ENCODE measurements at places on chromosomes 13 and 19.
A peak's percentile ranks its signal among the peaks of the same experiment; 100 is the strongest.

DNA sequence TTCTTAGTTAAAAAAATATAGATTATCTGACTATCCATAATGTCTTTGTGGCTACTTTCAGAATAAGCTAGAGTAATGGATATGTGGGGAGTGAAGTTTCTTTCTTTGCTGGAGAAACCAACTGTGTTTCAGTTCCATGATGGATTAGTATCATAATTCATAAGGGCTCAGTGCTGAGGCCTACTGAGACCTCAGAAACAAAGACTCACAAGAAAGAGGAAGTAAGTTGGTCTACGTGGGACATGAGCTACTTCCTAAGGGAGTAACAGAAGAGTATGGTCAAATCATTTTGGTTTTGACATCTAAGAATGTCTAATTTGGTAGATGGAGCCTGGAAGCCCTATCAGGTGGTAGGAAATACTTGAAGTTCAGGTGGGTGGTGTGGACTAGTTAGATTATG lies 99.0 kb upstream of the HTR2A start:
- DNase-seq, result no peak

GRCh38 chr19:45125360-45125759 lies 32.4 kb downstream of the PPP1R37 start:
- DNase-seq, result no peak

- DNase-seq, result no peak
These were observed 605 bp upstream of the A1BG start for GRCh38 chr19:58353717-58354477.

DNA sequence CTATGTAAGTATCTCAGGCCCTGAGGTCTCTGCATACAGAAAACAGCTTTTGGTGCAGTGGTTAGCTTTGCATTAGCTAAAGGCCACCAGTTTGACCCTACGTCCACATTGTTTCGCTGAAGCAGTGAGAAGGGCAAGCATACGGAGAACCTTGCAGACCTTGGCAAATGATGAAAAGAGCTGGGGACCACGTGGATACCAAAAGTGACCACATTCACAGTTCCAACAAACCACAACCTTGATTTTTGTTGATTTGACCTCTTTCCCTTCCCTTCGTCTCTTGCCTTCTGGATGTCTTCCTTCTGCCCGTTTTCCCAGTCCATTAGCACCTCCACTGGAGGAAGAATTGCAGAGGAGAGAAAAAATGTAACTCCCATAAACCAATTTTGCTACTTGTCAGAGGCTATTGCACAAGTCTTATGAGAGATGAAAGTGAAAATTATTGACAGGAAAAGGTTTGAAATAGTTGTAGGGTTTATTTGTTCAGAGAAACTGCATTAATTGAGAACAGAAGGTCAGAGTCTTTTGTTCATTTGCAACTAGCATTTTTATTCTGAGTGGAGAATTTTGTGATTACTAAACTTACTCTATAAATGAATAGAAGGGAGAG lies 293.9 kb upstream of the HTR2A start:
- DNase-seq, result no peak

DNA sequence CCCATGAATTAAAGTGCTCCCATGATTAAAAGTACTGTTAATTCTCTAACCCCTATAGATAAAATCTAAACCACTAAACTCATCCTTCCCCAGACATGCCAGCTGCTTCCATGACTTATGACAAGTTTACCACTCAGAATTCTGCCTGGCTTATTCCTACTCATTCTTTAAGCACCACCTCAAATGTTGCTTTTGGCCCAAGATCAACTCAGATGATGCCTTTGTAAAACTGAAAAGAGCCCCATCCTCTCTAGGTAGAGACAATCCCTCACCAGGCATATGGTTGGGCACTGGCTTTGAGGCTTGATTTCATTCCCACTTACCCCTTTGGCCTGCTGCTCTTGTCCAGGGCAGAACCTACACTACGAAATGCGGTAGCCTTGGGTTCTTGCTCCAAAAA lies 250.0 kb downstream of the DNAJC15 start:
- peak; percentile 63 for DNase-seq

GRCh38 chr19:33775731-33776487 lies 20.8 kb upstream of the KCTD15 start:
- no peak for DNase-seq

DNA sequence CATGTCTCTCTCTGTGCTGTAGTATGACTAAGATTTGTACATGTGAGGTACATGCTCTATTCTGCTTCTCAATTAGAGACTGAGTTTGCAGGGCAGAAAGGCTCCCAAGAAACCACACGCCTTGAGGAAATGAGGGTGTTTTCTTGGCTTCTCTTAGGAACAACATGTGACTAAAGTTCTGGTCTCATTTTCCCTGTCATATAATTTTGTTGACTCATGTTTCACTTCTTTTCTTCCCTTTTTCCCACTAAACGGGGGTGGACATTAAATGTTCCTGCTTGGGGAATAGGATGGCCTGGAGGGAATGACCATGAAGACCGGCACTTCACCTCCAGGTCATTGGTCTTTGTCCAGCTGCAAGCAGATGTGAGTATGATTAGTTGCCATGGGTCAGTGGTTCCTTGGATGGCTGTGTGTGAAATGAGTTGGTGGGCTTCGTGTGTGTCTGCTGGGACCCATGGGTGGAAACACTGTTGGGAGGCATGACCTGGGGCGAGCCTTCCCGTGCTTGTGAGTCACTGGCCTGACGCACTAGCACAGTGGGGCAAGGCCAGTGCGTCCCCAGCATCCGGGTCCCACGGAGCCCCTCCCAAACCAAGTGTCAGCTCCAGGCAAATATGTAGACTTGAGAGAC lies 56.6 kb downstream of the COL4A1 start:
- DNase-seq, result peak; percentile 82

Data from fibroblast of skin of back (primary cell).